ENCODE measurements at places on chromosomes 1 and 21. TPM values are rescaled to one million over a fixed set of nuclear protein-coding genes. Genes with fewer than 3 reads are reported as not detected.

- DNase-seq: no peak
These were observed 292.2 kb downstream of the SMYD3 start for GRCh38 chr1:246214708-246215509.

DNA sequence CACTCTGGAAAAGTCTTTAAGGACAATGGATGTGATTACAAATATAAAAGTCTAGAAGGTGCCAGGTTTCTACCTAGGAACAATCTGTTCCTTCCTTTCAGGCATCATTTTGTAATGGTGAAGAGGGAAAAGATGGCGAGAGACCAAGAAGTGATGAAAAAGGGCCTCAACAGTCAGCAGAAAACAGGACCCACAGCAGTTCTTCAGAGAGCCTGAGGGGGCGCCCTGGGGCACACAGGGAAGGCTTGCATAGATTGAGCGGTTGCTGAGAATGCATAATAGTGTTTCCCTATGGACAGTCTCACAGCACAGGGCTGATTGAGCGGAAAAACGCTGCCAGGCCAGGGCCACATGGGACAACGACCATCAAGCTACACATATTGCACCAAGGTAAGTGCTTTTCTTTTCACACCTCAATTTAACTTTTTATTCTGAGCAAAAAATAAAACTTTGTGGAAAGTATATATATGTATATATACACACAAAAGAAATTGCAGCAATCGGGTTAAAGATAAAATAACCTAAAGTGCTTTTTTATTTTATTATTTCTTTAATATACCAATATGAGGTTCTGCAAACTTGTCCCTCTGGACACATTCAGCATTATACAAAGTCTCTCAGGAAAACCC lies 3.1 kb upstream of the YRDC start:
- DNase-seq: peak; percentile 60

- no peak for DNase-seq
These were observed 18.8 kb downstream of the UCK2 start for GRCh38 chr1:165845992-165846748.

DNA sequence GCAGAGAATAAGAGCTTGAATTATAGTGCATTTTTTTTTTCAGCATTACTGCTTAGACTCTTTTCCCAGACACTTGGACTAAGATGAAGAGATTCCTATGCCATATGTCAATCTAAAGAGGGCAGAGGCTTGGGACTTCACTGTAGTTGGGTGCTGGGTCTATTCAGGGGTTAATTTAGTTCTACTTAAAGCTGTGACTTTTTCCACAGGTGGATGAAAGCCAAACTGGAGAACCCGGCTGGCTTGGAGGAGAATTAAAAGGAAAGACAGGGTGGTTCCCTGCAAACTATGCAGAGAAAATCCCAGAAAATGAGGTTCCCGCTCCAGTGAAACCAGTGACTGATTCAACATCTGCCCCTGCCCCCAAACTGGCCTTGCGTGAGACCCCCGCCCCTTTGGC lies 104.8 kb downstream of the ATP5PO start:
- no peak for DNase-seq

DNA sequence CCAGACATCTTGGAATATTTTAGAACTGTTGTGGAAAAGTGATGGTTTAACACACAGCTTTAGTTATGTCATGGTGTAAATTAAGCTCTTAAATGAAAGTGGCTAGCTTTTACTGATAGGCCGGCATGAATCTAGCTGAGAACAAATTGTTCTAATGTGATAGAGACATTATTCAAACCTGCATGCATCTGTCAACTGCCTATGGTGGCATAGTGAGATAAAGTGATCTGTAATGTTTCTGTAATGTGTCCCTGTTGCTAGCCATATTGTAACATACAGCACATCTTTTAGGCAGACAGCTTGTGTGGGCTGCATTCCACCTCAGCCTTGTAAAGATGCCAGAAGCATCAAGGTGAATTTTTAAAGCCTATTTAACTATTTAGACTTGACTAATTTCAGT lies 16.0 kb downstream of the LRIG2 start:
- DNase-seq: no peak

The TMEM51 gene
- 2.4 TPM for total RNA-seq

DNA sequence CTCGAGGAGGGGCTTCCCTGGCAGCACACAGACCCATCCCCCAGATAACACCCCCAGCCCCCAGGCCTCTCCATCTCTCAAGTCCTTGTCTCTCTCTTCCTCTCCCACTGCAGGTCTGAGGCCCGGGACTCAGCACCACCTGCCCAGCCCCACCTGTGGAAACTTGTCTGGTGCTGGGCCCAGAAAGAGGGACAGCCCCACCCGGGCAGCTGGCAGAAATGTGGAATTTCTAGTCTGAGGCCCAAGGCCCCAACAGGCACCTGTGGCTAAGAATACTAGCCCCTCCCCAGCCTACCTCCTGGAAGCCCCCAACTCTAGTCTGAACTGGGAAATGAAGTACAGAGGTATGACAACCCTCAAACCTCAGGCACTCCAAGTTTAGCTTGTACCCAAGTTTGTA lies 15.4 kb downstream of the TTC39A start:
- peak; percentile 29 for DNase-seq

GRCh38 chr1:58778385-58779000 lies 5.4 kb downstream of the JUN start:
- DNase-seq: no peak

The RBBP4 gene
- total RNA-seq: 63.8 TPM

- no peak for DNase-seq
These were observed 27.4 kb upstream of the GJA9 start for GRCh38 chr1:38908821-38909220.

DNA sequence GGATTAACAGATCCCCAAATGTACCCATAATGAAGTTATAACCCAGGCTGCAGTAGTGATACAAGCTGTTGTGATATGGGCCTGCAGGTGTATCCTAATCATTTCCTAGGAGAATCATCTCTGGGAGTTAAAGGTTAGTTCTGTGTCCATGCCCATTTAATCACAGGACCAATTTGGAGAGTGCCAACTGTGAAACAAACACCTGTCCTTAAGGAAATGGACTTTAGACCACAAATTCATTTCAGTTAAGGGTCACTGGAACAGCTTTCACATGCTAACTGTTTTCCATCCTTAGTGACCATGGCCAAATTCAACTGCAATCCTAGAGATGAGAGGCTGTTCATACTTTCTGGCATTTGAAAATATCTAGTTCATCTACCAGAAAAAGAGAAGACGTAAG lies 160.9 kb downstream of the GPATCH2 start:
- no peak for DNase-seq

The MNDA gene
- 3.3 TPM for total RNA-seq

DNA sequence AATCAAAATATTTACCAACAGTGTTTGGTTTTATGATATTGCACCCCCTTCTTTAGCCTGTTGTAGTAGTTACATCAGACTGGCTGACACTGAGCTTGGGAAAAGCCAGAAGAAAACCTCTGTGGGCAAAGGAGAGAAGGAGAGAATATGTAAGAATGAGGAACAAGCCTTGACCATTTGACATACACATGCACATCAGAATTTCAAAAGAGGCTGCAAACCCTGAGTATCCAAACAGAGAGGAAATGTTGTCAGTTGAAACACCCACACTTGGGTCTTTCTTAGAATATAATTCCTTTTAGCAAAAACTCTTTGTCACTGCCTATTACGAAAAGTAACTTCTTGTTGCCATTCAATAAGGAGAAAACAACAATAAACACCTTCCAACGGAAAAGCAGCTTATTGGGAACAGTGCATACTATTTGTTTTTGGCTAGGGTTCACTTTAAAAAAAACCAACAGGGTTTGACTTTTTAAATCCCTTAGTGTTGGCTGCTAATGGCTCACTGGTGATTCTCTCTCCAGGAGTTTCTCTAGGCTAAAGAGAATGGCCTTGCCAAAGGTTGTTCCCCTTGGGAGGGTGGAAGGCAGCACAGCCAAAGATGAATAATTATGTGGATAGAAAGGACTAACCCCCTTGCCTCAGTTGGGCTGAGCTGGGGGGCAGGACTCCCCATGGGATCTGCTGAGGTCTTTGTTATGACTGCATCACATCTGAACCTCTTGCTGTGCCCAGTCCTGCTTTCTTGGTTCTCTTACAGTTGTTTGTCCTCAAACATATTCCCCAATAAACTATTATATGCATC lies 48.9 kb downstream of the GORAB start:
- DNase-seq: no peak

DNA sequence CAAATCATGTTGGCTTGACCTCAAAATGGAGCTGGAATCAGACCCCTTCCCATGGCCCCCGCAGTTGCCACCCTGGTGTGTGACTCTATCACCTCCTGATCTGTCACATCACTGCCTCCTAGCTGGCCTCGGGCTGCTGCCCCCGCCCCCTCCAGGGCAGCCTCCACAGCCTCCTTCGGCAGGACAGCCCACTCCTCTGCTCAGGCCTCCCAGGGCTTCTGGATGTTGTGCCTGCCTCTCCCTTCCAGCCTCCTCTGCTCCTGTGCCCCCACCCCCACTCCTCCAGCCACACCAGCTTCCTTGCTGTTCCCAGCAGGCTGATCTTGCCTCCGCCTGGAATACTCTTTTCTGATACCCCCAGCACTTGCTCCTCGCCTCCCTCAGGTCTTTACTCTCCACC lies 134.4 kb upstream of the EDN2 start:
- no peak for DNase-seq

- no peak for DNase-seq
These were observed 14.4 kb downstream of the MTF2 start for GRCh38 chr1:93093332-93094006.

GRCh38 chr1:168617974-168618750 lies 41.8 kb downstream of the XCL1 start:
- no peak for DNase-seq

DNA sequence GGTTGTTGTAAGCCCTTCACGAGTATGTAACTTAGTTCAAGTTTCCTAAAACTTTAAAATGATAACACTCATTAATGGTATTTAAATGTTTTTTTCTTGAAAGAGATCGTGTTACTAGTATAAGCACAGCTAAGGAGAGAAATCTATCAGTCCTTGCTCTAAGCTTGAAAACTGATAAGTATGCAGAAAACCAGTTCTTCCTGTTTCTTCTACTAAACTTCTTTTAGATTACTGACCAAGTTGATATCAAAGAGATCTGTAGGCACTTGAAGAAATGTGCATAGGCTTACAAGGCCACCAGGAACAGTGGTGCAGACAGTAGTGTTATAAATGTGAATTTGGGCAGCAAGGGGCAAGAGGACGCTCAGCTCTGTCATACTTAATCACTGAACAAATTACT lies 3.9 kb downstream of the EFCAB14 start:
- no peak for DNase-seq

The KCNK2 gene
- total RNA-seq: 0.31 TPM

DNA sequence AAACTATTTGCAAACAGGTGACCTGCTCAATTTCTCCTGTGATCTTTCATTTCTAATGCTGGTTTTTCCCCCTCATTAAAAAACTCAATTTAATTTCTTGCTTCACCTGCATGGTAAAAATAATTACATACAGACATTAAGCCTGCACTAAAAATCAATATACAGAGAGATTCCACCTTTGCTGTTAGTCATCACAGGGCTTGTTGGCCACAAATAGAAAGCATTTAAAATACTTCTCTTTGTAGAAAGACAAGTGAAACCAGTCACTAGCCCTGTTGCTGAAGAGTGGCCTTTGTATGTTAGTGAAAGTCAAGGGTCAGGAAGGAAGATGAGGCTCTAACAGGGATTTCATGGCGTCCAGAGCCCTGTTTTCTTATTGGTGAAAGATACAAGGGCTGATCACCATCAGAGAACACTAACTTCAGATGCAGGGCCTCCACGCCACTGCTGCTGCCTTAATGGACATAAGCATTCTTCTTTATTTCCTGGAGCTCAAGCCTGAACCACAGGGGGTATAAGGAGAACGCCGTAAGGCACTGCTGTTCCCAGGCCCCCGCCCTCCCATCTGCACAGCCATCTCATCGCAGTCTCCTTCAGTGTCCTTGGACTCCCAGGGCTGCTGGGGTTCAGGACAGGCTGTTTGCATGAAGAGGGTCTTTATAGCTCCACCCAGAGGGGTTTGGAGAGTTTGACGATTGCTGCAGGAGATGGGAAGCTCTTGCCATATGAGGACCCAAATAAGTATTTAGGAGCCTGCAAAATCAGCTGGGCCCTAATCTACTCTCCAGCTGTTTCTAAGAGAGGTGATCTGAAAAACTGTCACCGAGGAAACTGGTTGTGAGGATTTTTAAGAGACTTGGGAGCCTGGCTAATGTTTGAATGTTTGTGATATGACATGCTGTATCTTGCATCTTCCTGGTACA lies 117.3 kb upstream of the IRF2BP2 start:
- no peak for DNase-seq

The NHLH1 gene
- total RNA-seq: not detected

DNA sequence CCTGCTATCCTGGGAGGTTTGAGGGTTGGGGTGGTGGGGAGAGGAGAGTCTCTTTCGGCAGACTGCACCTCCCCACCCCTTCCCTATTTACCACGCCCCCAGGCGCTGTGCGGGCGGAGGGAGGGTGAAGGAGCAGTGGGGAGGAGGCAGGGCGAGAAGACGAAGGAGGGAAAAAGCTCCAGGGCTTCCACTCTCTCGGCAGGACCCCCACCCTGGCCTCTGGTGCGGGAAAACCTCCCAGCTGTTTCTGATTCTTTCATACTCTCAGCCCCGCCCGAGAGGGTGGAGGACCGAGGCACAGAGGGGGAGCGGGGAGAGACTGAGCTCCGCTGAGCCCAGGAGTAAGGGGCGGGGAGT lies 866 bp upstream of the WNT2B start:
- DNase-seq: no peak

- DNase-seq: no peak
These were observed 30.6 kb upstream of the ATG4C start for GRCh38 chr1:62753031-62753965.

DNA sequence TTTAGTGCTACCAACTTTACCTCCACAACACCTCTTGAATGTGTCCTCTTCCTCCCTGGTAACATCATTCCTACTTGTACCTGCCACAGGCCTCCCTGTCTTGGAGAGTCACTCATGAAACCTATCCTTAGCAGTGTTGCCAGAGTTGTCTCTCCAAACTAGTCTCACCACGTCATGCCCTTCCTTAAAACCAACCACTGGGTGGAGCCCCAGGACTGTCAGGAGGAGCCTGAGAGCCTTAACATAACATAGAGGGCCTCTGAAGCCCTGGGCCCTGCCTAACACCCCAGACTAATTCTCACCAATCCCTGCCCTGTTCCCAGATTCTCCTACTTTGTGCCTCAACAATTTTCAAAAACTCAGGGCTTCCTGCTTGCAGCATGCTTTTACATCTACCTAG lies 65.3 kb downstream of the ZNF697 start:
- DNase-seq: peak; percentile 68

The LENEP gene
- not detected for total RNA-seq

All from right lobe of liver (tissue), 6 donors.